ENCODE measurements at places on chromosomes 12 and 14.

- no peak for DNase-seq
Observed at GRCh38 chr12:60872850-60873713, 1277.3 kb downstream of the SLC16A7 start.

DNA sequence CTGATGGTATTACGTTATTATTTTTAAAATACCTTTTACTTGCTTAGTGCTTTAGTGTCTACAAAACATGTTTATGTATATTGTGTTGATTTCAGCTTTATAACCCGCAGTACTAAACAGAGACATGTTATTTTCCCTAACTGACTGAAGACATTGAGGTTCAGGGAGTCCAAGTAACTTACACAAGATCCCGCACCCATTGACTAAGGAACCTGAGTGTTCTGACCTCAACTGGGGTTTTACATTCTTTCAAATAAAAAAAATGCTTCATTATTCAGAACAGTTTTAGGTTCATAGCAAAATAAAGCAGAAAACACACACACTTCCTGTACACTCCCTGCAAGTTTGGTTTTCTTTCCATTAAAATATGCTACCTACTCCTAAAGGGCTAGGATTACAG lies 60.4 kb upstream of the METAP2 start:
- DNase-seq: no peak

GRCh38 chr12:14949631-14950030 lies 11.3 kb upstream of the ERP27 start:
- DNase-seq: no peak

- no peak for DNase-seq
Observed at GRCh38 chr14:21384494-21384851, 654 bp upstream of the SUPT16H start.

DNA sequence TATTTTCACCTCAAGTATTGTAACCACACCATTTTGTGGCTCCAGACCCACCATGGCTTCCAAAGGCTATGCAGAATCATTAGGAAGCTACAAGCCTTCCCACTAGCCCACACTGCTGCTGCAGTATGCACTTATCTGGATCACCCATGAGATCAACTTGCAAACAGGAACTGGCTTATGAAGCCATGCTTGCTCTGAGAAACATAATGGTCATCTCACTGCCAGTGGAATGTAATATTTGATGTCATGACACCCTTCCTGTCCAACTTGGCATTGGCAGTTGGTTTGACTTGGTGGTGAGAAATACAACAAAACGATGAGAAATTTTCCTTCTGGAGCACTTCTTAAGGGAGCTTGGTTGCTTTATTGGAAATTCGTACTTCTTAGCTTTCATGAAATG lies 69.3 kb upstream of the FRMD6 start:
- no peak for DNase-seq

DNA sequence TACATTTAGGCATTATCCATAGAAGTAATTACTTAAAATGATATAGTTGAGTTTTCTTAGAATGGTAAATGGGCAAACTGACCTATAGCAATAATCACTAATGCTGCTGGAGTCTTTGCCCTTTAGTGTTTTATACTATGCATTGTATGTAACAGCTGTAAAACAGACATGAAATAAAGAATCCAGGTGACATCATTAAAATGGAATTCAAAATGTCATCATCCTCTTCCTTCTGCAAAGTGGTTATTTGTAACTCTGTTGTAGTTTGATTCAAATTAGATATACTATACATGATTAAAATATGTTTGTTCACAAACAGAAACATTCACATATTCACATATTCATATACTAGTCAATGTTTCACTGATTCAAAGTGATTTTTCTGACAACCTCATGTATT lies 598.8 kb downstream of the SLC16A7 start:
- DNase-seq: no peak

GRCh38 chr12:32501835-32502333 lies 102.5 kb downstream of the FGD4 start:
- DNase-seq: peak; percentile 95

GRCh38 chr12:82655751-82656150 lies 31.0 kb upstream of the TMTC2 start:
- DNase-seq: no peak

DNA sequence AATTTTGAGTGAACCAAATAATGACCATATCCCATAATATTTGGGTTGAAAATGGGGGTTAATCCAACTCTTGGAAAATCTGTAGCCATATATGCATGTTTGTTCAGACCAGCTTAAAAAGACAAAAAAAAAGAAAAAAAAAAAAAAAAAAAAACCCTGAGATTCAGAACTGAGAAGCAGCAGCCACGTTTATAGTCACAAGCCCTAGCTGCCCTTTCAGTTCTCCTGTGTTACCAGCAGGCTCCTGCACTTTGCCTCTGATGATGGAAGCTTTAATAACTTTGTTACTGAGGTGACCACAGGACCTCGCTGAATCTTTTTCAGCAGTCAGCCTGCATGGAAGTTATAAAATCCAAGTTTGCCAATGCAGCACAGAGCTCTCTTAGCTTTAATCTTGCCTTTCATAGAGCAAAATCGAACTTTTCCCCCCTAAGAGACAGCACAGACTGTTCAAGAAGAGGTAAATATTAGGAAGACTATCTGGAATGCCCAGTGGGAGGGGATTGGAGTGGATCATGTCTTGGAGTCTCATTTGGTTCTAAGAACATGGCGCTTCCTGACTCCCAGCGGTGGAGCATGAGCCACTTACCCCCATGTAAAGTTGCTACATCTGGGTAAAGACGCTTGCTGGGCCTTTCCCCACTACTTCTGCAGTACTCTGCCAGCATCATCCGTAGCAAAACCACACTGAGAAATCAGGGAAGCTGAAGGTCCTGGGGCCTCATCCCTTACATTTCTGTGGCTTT lies 20.6 kb downstream of the GNG2 start:
- DNase-seq: no peak

GRCh38 chr12:71587012-71587411 lies 76.6 kb downstream of the ZFC3H1 start:
- DNase-seq: no peak

DNA sequence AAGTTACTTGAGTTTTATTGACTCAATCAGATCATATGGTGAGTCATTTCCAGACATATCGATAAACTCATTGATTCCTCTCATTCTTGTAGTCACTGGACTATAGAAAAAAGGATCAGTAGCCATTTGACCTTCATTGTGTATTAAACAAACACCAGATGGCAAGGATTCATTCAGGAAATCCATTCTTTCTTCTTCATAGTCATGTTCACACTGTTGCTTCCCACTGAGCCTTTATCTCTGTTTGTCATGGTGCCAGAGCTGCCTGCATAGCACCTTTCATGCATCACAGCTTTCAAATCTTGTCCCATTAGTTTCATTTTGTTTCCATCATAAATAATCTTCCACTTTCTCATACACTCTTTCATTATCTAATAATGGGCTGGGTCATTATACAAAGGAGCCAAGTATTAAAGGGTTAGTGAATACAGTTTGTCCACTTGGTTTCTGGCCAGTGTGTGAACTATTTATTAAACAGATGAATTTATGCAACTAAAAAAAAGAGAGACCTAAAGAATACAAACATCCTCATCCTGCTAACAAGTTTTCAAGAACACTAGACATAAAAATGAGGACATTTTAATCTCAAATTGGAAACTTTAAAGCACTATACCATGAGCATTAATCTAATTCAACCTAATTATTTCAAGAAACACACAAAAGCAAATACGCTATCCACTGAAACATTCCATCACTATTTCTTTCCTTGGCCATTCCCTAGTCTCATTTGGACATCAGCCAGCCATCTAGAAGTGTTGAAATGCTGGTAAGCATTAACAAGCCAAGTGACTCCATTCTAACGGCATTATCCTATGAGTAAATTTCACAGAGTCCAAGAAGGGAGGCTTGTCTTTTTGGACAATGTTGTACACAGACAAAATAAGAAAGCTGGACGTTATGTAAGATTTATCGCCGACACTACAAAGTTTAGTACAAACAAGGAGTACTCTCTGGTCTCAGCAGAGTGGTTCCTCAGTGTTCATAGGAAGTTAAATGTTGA lies 476.5 kb downstream of the FOXG1 start:
- no peak for DNase-seq

DNA sequence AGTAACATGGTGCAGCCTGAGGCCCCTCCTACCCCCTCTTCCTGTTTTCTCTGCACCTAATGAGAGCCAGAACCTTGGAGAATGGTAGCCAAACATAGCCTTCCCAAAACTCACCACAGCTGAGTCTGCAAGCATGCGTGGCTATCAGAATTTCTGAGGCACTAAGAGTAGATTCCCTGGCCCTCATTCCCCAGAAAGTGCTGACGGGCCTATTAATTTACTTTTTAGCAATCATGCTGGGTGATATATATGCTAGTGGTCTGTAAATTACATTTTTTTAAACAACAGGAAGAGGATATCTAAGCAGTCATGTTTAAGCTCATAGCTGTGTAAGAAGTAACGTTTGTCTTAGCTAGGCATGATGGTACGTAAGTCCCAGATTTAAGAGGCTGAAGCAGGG lies 30.4 kb downstream of the KANSL2 start:
- DNase-seq: no peak

DNA sequence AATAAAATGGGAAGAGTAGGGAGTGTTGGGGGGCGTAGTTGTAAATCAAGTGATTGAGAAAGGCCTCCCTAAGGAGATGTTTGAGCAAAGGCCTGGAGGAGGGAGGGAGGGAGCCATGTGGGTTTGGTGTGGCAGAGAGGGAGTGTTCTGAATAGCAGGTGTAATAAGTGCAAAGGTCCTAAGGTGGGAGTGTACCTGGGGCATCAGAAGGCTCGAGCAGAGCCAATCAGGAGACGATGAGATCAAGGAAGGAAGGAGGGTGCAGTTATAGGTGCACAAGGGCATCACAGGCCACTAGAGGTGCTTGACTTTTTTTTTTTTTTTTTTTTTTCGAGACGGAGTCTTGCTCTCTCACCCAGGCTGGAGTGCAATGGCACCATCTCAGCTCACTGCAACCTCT lies 77.9 kb upstream of the PLXNC1 start:
- no peak for DNase-seq

DNA sequence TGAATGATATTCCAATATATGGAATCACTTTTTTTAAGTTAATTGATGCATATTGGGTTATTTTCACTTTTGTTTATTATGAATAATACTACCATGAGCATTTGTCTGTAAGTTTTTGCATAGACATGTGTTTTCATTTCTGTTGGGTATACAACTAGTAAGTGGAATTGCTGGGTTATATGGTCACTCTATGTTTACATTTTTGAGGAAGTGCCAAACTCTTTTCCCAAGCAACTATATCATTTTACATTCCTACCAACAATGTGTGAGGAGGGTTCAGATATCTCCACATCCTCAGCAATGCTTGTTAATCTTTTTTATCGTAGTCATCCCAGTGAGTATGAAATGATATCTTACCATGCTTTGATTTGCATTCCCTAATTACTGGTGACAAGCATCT lies 64.0 kb downstream of the MON2 start:
- no peak for DNase-seq

DNA sequence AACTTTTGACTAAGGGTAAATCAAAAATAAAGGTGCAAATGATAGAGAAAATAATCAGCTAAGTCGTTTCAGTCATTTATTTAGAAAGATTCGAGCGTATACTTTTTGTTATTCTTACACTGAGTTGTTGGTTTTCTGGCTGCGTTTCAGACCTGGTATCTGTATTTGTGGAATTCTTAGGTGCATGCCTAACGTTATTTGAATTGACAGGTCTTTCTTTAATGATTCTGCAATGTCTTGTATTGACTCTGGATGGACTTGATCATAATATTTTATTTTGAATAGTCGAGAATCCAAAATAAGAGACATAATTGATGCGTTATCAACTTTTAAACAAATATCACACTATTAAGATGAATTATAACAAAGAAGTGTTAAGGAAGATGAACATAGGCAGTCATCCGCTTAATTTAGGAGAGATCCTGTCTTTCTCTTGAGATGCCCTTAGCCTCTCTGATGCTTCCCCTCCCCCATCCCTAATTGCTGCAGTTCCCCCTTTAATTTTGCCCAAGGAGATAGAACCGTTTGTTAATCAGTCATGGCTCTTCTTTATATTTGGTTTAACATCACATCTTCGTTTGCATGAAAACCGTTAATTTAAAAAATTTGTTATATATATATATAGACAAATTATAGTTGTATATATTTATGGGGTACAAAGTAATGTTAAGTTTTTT lies 1.8 kb downstream of the ALX1 start:
- DNase-seq: no peak

DNA sequence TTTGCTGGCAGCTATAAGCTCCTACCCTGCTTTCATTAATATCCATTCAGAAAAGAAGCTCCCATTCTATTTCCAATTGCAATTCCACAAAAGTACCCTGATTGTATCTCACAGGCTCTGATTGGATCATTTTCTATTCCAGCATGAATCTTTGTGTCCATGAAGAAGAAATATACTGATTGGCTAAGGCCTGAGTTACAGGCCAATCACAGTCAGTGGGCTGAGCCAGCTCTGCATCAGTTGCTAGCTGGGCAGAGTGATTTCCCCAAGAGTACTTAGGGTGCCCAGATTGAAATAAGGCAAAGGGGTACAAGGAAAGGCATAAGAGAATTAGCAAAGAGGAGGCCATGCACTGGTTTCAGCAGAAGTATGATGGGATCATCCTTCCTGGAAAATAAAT lies 14.4 kb downstream of the ART4 start:
- no peak for DNase-seq

GRCh38 chr14:71320734-71321573 lies 413.7 kb downstream of the PCNX1 start:
- DNase-seq: peak; percentile 80

GRCh38 chr12:127078577-127079350 lies 1188.2 kb upstream of the TMEM132C start:
- DNase-seq: no peak

DNA sequence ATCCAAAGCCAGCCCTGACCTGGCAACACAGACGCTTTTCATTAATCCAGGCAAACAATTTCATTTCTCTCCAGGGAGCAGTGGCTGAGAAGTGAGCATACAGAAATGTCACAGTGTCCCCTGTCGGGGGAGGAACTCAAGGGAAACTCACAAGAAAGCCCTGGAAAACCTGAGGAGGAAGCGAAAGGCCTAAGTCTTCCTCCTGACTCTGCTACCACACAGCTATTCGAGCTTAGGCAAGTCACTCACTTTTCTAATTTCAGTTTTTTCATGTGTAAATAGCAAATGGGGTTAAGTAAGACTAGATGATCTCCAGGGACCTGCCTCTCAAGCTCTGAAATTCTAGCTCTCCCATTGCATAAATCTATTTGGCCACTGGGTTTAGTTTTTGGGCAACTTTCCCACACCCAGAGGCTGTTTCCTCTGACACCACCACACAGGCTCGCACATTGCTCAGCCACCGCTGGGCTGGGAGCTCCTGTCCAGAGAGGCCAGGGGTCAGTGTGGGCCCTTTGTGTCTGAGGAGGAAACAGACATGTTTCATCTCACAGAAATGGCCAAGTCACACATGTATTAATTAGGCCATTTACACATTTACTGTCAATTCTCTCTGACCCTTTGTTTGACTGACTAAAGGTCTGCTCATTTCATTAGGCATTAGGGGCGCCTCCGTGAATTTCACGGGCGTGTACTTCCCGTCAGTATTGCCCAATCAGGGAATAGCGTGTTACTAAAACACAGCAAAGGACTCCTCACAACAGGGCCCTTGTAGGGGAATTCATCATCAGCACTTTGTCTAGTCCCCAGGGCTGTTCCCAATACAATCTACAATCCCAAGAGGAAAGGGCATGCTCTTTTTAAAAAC lies 9.8 kb upstream of the PNMA1 start:
- DNase-seq: no peak
